ENCODE measurements at places on chromosomes 3 and 15.

GRCh38 chr3:86410587-86410986 is 580.4 kb downstream of the VGLL3 start:
- no peak for DNase-seq

- no peak for DNase-seq
Measured at GRCh38 chr3:20258371-20258770, 72.4 kb upstream of the SGO1 start.

DNA sequence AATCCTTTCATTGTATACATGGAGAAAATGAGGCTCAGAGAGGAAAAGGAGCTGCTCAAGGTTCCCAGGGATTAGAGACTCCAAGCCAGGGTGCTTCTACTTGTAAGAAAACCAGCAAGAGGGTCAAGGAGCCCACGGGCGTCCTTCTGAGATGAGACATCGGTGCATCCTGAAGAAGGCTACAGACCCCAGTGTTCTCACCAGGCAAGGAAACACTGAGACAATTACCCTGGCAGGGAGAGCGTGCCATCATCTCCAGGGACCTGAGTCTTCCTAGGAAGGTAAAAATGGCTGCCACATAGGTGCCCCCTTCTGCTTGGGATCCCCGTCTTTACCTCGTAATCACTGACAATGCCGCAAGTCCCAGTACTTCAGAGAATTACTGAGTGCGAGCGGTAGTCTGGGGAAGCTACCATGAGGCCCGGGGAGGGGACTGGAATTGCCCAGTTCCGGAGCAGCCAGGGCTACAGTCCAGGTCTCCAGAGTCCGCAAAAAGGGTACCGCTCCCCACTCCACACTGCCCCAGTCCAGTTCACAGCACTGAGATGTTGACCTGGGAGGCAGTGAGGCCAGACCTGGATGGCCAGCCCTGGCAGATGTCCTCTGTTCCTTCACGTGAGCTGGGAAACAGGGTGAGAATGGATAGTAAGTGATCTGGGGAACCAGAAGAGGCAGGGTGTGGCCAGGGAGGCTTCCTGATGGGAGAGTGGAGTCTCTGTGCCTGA is 164.7 kb upstream of the SMAD3 start:
- DNase-seq = no peak

DNA sequence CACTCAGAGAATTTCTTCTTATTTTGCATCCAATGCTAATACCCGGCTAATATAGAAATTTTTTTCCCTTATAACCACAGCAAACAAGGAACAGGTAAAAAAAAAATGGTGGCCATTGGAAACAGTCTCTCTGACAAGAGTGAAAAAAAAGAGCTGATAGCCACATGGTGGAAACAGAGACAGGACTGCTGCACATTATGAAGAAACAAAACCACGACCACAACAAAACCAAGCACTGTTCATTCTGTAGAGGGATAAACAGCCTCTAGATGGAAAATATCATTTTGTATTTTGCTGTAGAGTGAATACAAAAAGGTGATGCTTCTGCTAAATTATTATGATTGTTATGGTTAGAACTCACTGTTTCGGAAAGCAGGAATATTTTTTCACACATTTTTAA is 686.2 kb downstream of the NLGN1 start:
- DNase-seq = no peak

Measured in Karpas-422 (cell line).